ENCODE measurements at places on chromosomes 1 and 21. TPM values are rescaled to one million over a fixed set of nuclear protein-coding genes. Genes with fewer than 3 reads are reported as not detected.

DNA sequence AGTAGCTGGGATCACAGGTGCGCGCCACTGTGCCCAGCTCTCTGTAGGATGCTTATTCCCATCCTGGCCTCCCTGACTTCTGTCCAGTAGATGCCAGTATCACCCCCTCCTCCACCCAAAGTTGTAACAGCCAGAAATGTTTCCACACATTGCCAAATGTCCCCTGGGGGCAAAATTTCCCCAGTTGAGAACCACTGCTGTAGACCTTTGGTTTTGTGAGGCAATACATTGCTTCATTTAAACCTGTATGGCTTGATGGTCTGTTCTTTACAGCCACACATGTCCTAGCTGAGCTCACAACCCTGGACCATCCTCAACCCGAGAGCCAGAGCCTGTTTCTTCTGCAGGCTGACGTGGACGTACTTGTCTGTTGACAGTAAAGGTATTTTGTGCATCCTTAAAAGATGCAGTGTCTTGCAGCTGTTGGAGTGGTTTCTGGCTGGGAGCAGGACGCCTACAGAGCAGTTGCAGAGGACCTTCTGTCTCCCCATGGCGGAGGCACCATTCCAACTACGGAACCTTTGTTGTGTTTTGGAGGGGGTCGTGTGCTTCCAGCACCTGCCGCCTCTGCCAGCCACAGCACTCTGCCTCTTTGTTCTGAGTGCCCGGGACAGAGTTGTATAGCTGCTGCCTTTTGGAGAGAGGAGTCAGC, 26.6 kb downstream of the DOP1B start:
- DNase-seq: no peak

Gene A3GALT2
- total RNA-seq: not detected

DNA sequence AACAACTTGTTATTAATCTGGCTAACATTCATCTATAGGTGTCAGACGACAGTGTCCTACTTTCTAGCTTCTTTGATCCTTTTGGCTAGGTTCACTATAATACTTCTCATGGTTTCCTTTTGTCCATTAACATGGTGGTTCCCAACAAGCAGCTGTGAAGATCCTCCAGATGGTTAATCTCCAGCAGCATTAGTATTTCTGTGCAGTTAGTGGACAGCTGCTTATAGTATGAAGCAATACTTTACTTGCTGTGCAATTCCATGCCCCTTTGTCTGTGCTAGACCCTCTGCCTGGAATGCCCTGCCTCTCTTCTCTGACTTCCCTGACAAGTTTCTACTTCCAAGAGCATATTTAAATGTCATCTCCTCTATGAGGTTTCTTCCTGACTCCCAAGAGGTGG, 41.7 kb upstream of the ARHGAP29 start:
- no peak for DNase-seq

DNA sequence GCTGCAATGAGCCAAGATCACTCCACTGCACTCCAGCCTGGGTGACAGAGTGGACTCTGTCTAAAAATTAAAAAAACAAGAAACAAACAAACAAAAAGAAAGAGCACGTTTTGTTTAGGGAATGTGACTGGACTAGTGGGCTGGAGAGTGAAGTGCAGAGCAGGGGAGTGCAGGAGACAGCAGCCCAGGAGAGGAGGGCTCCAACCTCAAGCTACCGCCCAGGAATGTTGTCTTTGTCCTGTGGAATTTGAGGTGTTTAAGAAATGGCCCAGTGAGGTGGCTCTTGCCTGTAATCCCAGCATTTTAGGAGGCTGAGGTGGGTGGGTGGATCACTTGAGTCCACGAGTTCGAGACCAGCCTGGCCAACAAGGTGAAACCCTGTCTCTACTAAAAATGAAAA, 42.4 kb upstream of the MTF2 start:
- no peak for DNase-seq
